Hypothalamus (tissue), 51 donors: ENCODE measurements at places on chromosomes 3 and 15.

DNA sequence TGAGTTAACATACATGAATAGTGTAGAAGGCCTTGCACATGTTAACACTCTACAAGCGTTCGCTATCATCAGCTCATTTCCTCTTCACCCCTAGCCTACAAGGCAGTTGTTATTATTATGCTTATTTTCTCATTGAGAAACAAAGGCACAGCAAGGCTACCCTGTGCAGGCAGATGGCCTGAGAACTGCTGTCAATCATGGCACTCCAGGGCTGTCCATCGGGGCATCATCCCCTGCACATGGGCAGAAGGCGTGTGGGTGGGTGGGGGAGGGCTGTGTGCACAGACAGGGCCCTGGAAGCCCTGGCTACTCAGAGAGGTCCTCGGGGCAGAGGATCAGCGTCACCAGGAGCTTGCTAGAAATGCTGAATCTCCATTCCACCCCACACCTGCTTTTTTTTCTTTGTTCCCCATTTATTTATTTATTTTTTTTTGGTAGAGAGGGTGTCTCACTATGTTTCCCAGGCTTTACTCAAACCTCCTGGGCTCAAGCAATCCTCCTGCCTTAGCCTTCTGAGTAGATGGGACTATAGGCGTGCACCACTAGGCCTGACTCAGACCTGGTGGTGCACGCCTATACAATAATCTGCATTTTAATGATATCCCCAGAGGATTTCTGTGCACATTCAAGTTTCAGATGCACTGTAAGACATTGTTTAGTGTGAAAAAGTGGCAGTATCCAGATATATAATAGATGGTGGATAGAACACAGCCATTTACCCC, 9.6 kb upstream of the ZXDC start:
- no peak for DNase-seq

- no peak for DNase-seq
Observed at GRCh38 chr15:40930430-40931299, 1.5 kb downstream of the DLL4 start.

DNA sequence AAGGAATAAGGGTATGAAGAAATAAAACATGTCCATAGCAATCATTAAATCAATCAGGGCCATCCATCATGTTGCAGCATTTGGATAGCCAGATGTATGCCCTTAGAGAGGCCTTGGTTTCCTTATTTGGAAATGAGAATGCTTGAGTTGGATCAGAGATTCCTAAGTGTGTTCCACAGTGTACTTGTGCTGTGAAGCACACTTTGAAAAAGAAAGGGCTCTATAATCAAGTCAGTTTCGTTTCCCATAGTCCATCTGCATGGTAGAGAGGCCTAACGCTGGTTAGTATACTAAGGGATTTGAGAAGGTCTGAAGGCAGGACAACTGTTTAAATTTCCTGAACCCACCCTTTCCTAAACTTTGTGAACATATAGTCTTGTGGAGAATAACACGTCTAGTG, 30.9 kb downstream of the RBMS3 start:
- DNase-seq: no peak

DNA sequence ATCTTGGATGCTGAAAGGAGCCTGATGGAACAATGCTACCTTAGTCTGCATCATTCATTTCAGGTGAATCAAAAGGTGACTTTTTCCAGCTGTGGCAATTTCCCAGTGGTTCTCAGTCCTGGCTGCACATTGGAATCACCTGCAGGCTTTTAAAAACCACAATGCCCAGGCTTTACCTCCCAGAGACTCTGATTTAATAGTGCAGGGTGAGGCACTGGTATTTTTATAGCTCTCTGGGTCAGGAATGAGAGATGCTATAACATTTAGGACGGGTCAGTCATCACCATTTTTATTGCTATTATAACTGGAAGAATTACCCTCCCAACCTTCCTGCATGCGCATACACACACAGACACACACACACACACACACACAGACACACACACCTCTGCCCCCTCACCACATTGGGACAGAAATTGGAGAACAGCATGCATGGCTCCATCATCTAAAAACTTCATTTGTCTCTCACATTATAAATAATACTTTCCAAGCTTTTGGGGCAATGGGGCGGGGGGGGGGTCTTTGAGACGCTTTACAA, 41.1 kb downstream of the LARP6 start:
- DNase-seq: no peak

GRCh38 chr15:59349680-59350420, 22.8 kb downstream of the MYO1E start:
- DNase-seq: peak; percentile 16

GRCh38 chr3:72597756-72598195, 250.5 kb downstream of the SHQ1 start:
- no peak for DNase-seq

GRCh38 chr3:149936812-149937230, 33.9 kb downstream of the PFN2 start:
- no peak for DNase-seq

DNA sequence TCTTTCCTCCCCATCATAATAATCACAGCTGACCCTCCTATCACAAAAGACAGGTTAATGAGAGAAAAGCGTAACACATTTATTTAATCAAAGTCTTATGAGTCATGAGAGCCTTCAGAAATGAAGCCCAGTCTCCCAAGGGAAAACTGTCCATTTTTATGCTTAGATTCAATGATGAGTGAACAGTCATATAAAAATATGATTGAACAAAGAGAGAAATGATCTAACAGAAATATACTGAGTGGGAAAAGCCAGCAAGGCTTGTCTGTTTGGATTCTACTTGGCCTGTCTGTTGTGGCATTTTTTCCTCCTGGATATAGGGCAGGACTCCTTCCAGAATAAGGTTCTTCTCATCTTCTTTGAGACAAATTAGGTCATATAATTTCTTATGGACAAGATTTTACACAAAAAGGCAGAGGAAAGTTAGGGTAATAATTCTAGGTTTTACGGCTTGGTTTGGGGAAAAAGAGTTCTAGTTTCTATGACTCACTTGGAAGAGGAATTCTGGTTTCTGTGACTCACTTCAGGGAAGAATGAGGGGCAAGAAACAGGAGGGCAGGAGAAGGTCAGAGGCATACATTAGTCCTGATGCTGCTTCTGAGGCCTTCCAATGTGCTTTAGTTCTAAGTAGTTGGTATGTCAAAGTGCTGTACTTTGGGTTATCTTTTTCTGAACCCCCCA, 534.2 kb downstream of the ZIC1 start:
- DNase-seq: no peak

DNA sequence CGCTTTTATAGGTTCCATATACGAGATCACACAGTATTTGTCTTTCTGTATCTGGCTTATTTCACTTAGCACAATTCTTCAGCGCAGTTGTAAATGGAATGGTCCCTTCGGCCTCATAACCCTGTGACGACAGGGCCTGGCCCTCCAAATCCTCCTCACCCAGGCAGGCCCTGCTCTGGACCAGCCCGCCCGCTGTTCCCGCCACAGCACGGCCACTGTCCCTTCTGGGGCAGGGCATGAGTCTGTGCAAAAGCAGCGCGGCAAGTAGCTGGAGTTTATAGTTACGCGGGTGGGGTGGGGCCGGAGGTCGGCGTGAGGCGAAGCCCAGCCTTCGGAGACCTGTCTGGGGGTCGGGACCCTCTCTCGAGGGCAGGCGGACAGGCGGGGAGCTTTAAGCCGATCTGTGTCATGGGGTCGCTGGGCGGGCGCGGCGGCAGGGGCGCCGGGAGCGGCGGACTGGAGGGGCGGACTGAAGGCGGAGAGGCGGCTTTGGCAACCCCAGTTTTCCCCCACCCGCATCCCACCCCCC, 543 bp downstream of the ARPIN start:
- DNase-seq: no peak
